Sigmoid colon (tissue), 7 donors: ENCODE measurements at places on chromosomes 12 and 14.

- no peak for DNase-seq
Observed at GRCh38 chr12:48779869-48780268, 9.0 kb downstream of the ADCY6 start.

DNA sequence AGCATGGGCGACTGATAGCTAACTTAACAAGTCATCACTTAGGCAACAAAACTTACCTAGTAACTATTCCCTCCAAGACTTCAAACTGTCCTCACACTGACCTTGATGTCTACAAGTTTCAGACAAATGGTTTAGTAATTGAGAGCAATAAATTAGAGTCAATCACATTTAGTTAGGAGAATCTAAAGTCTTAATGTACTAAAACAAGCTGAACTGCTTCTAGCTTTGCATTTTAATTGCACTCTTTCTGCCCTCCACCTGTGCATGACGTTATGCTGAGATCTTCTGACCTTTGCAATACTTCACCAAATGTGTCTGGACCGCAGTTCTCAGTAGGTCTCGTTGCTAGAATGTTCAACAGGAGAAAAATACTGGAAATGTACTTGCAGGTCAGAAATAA is 158.0 kb downstream of the PIK3C2G start:
- no peak for DNase-seq

GRCh38 chr12:402029-402389 is 565 bp downstream of the CCDC77 start:
- no peak for DNase-seq

DNA sequence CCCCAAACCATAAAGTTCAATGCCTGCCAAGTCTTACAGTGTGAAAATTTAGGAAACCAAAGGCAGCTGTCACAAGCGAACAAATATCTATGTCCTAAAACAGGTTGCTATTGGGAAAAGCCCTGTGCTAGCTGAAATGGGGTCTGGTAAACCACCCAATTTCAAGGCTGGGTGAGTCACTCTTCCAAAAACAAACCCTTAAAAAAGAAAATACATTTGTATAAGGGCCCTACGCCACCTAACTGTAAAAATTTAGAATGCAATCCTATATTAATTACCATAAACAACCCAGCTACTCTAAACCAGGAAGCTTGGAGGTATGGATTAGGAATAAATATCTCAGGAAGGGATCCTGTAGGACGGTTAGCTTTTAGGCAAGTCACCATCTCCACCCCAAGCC is 32.1 kb downstream of the PRMT8 start:
- no peak for DNase-seq

DNA sequence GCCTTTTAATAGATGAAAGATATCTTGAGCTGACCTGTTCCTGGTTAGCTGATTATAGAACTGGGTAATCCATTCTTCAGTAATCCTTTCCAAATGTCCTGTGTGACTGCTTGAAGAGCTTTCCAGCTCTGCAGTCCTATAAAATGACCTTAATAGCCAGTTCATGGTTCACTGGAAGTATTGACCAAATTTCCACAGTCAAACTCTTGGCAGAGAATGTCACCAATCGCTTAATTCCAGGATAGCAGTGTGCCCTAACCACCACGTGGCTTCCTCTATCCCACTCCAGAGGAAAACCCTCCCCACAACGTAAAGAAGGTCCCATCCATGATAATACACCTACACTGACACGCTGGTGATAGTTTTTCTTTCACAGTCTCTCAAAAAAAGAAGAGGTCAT is 17.4 kb downstream of the PRKAB1 start:
- no peak for DNase-seq

- no peak for DNase-seq
Observed at GRCh38 chr14:83918546-83918945, 1611.4 kb upstream of the FLRT2 start.

- DNase-seq: no peak
Observed at GRCh38 chr14:80231702-80232101, 20.4 kb upstream of the DIO2 start.

- no peak for DNase-seq
Observed at GRCh38 chr14:32734261-32734660, 204.4 kb upstream of the NPAS3 start.
